T-helper 1 cell (primary cell): ENCODE measurements at places on chromosomes 7 and 10.

DNA sequence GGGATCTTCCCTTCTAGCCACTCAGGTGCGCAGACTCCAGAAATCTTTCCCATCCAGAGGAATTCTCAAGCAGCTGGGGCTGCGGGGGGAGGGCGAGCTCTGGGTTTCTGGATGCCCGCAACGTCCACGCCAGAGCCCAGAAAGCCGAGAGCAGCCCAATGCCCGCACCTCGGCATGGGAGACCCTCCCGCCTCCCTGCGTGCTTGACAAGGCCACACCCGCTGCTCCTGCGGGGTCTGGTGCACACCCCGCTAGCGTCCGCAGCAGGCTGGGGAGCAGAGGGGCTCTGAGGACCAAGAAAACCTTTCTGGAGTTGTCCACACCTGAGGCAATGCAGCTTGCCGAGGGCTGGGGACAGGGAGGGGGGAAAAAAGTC, 66.2 kb downstream of the SLC29A4 start:
- no peak for DNase-seq

DNA sequence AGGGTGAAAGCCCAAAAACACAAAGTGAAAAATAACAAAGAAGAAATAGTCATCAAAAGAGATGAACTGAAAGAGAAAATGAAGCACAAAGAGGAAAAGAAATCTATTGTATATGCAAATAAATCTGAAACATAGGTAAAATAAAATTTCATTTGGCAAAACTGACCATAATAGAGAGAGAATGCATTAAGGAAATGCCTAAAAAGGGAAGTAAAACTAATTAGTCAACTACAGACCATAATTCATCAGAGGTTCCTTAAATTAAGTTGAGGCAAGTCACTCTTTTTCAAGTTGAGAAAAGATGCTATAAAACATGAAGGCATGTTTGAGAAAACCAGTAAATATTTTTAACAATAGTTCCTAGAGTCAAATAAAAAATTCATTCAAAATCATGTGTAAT, 233.3 kb downstream of the LRRN3 start:
- DNase-seq: no peak

- DNase-seq: no peak
Measured at GRCh38 chr10:60542657-60543056, 153.0 kb upstream of the ANK3 start.

DNA sequence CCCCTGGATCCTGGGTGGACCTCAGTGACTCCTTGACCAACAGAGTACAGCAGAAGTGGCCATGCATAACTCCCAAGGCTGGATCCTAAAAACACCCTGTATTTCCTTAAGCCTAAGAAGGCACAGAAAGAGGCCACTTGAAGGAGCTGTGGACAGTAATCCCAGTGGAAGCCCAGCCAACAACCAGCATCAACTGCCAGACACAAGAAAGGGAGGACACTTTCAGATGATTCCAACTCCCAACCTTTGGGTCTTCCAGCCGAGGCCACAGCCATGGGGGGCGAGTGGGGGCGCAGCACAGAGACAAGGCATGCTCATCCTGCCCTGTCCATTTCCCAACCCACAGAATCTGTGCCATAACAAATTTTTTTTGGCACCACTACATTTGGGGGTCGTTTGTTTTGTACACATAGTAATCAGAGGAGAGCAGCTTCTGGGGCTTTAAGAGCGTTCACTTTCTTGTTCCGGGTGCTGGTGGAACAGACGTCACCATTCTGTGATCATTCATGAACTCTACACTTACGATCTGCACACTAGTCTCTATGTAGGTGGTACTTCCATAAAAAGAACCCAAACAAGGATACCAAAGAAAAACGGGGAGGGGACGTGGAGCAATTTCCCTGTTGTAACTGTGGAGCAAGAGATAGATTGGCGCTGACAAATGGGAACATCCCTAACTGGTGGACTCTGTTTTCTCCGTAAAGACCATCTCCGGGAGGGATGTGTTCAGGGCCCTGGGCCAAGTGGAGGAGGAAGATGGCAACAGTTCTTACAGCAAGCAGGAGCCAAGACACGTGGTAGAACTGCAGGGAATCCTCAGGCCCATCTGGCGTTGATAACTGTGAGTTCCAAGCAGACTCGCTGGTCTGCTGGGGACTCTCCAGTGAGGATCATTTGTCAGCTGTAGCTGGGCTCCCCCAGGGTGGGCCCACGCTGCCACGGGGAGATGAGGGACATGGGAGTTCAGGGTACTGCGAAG, 6.0 kb upstream of the SLC29A3 start:
- no peak for DNase-seq
